ENCODE measurements at places on chromosomes 3 and 15.

- DNase-seq = no peak
Measured at GRCh38 chr3:66442254-66443117, 58.3 kb downstream of the LRIG1 start.

- DNase-seq = no peak
Measured at GRCh38 chr3:119639494-119640350, 20.7 kb downstream of the POPDC2 start.

GRCh38 chr3:48561045-48561736 is 2.4 kb downstream of the UCN2 start:
- DNase-seq = no peak

DNA sequence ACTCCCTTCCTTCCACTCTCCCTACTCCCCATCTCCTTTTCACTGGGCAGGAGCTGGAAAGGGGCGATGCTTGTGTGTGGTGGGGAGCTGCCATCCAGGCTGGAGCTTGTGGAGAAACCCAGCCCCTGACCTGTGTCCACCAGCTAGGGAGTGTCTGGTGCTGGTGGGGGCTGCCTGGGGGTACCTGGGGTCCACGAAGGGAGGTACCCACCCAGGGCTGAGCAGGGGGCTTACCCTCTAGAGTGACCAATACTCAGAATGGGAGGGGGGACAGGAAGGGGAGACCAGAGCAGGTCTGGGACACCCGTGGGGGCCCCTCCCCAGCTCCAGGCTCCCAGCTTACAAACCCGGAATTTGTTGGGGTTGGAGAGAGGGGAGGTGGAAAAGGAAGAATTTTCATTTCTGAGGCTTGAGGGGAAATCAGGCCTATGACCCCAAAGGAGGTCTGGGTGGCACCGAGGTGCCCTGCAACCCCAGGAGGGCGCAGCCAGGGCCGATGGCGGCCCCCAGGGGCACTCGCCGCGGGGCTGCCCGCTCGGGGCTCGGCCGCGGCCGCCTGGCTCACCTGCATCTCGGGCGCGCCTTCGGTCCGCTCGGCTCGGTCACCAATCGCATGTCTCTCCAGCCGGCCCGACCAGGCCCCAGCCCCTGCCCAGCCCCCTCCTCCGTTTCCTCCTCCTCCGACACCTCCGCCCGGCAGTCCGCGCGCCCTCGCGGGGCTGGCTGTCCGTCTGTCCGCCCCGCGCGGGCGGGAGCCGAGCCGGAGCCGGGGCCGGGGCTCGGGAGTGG is 773 bp downstream of the LINGO1 start:
- no peak for DNase-seq

- DNase-seq = no peak
Measured at GRCh38 chr3:157101486-157101885, 58.5 kb downstream of the CCNL1 start.

- no peak for DNase-seq
Measured at GRCh38 chr15:67579164-67579563, 36.7 kb downstream of the MAP2K5 start.

GRCh38 chr3:172096881-172097420 is 57.6 kb downstream of the FNDC3B start:
- no peak for DNase-seq

Data from germinal center (tissue), 1 donor.